ENCODE measurements at places on chromosomes 6 and 20. TPM values are rescaled to one million over a fixed set of nuclear protein-coding genes. Genes with fewer than 3 reads are reported as not detected.
A peak's percentile ranks its signal among the peaks of the same experiment; 100 is the strongest.

DNA sequence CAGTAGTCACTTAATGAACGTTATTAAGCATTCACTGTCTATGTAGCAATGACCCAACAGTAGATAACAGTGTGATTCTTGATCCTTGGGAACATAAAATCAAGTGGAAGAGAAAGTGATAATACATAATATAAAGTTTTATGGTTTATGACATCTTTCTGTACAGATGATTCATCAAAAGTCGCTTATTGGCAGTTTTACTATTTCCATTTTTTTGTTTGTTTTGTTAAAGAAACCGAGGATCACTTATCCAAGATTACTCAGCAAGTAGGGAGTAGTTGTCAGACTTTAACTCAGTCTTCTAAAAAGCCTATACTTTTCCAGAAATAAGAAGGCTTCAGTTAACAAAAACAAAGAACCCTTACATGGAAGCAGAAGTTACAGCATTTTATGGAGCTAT lies 260.8 kb downstream of the ZFAND3 start:
- H3K4me3 ChIP-seq = no peak overlapping the region
- peaks cover 4% of the 10 kb centered on the region for H3K36me3 ChIP-seq
- no peaks in the 10 kb centered on the region for H3K27me3 ChIP-seq
- H3K4me1 ChIP-seq = peaks cover 34% of the 10 kb centered on the region

- no peaks in the 10 kb centered on the region for H3K27me3 ChIP-seq
- H3K27ac ChIP-seq = no peak overlapping the region
- H3K4me1 ChIP-seq = no peaks in the 10 kb centered on the region
- peaks cover 2% of the 10 kb centered on the region for H3K36me3 ChIP-seq
- no peak for DNase-seq
Observed at GRCh38 chr20:59018817-59019216, 412 bp upstream of the TUBB1 start.

DNA sequence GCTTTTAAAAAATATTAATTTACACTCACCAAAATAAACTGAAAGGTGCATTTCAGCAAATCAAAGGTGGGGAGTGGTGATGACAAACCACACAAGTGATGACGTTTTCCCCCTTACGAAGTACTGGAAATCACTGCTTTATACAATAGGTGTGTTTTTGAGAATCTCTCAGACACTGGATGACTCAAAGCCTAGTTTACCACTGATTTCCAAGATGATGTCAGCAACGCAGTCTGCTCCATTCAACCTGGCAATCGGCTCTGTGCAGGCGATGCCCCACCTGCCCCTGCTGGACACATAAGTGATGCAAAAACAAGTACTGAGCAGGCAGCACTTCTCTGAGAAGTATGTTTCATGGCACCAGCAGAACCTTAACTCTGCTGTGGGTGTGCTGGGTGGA lies 114.4 kb downstream of the SOD2 start:
- H3K36me3 ChIP-seq = no peaks in the 10 kb centered on the region
- no peaks in the 10 kb centered on the region for H3K27me3 ChIP-seq
- no peak overlapping the region for H3K4me3 ChIP-seq

- H3K4me1 ChIP-seq = peaks cover 49% of the 10 kb centered on the region
- peak; percentile 93 for DNase-seq
- H3K4me3 ChIP-seq = peak overlapping the region; percentile 97
- H3K27me3 ChIP-seq = no peaks in the 10 kb centered on the region
Observed at GRCh38 chr6:151390851-151391470, 398 bp downstream of the ZBTB2 start.

DNA sequence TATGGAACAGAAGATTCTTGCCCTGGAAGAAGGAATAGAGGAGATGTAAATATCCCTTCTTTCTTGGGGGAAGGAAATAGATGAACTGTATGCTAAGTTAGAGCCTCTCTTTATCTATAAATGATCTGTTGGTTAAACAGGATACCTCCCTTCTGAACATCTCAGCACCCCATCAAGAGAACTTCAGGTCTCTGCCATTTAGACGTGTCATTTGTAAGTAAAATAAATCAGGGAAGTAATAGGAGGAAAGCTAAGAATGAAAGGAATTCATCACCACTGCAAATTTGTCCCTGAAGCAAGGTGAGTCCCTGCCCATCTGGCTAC lies 42.5 kb upstream of the TNFAIP3 start:
- no peak overlapping the region for H3K27ac ChIP-seq
- no peak overlapping the region for H3K4me3 ChIP-seq
- DNase-seq = no peak
- H3K27me3 ChIP-seq = no peaks in the 10 kb centered on the region
- H3K4me1 ChIP-seq = no peaks in the 10 kb centered on the region

GRCh38 chr20:58401162-58401561 lies 12.1 kb downstream of the VAPB start:
- no peak overlapping the region for H3K4me3 ChIP-seq
- no peaks in the 10 kb centered on the region for H3K27me3 ChIP-seq
- H3K4me1 ChIP-seq = peaks cover 44% of the 10 kb centered on the region
- DNase-seq = no peak
- peak overlapping the region; percentile 5 for H3K27ac ChIP-seq

- no peaks in the 10 kb centered on the region for H3K36me3 ChIP-seq
- no peaks in the 10 kb centered on the region for H3K27me3 ChIP-seq
- peaks cover 12% of the 10 kb centered on the region for H3K4me1 ChIP-seq
- no peak for DNase-seq
Observed at GRCh38 chr20:50001784-50002311, 19.1 kb downstream of the SNAI1 start.

Gene RSPO3
- polyA plus RNA-seq = 20.6 TPM

Gene IP6K3
- polyA plus RNA-seq = 95.7 TPM

Gene ADGB
- polyA plus RNA-seq = not detected

Gene HLA-DRB1
- 20.5 TPM for polyA plus RNA-seq

Data from psoas muscle (tissue), 8 donors.